T-helper 1 cell (primary cell): ENCODE measurements at places on chromosomes 2 and 18.
A peak's percentile ranks its signal among the peaks of the same experiment; 100 is the strongest.

- DNase-seq = no peak
These were observed 3.0 kb upstream of the CNGA3 start for GRCh38 chr2:98343285-98343684.

GRCh38 chr2:164535280-164536025 lies 85.8 kb downstream of the GRB14 start:
- no peak for DNase-seq

GRCh38 chr18:76996429-76996828 lies 136.2 kb downstream of the MBP start:
- no peak for DNase-seq

DNA sequence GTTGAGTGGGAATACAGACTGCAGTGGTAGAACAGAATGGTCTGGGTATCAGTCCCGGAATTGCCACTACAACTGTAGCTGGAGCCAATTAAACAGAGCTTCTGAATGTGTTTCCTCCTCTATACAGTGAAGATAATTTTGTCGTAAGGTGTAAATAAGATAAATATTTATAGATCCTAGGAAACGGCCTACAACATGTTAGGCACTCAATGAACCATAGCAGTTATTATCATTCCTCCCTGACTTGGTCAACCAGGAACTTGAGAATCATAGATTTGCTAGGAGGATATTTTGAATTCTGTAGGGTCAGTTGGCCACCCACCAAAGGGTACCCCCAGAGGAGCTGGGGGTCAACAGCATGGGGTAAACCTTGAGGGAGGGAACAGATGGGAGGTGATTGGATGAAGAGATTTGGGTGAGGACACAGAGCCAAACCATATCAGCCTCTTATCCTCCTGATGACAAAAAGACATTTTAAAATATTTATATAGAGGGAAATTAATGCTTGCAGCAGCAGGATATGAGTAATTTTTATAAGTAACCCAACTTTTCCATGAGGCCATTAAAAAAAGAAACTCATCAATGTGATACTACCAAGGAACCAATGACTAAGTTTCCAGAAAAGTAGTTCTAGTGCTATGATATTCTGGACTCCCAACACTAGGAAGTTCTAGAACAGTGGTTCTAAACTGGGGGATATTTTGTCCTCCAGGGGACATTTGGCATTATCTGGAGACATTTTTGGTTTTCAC lies 4.0 kb downstream of the DHRS9 start:
- DNase-seq = no peak

DNA sequence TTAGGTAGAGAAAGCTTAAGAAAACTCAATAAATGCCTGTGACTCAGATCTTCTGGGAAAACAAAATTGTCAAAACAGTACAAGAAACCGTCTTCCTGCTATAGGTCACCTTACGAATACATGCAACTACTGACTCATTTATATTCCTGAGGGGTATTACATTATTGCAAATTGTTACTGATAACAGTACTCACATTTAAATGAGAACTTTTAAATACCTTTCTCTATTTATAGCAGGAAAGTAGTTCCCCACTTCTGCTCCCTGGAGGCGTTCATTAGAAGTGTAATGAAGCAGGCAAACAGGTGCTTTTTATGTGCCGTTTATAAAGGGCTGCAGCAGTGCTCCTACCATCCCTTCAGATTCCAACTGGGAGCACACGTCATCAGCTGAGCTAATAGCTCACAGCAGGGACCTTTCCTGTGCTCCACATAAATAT lies 65.1 kb upstream of the RPRM start:
- no peak for DNase-seq

GRCh38 chr2:191983591-191983990 lies 136.7 kb upstream of the CAVIN2 start:
- DNase-seq = no peak

DNA sequence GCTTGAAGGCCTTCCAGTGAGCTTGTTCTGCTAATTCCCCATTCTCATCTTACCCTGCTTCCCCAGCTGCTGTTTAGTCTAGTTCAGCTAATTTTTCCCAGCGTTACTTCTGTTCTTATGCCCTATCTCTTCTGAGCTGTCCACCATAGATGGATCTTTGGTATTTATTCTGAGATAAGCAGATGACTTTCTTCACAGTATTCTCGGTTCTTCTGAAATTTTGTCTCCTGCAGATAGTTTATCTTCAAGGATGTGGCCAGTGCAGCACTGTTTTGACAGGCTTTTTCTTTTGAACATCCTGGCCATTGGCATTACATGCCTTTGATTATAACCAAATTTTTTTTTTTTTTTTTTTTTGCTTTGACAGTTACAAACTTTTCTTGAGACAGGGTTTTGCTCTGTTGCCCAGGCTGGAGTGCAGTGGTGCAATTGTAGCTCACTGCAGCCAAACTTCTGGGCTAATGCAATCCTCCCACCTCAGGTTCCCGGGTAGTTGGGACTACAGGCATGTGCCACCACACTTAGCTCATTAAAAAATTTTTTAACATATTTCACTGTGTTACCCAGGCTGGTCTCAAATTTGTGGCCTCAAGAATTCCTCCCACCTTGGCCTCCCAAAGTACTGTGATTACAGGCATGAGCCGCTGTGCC lies 134.2 kb downstream of the WDSUB1 start:
- no peak for DNase-seq

DNA sequence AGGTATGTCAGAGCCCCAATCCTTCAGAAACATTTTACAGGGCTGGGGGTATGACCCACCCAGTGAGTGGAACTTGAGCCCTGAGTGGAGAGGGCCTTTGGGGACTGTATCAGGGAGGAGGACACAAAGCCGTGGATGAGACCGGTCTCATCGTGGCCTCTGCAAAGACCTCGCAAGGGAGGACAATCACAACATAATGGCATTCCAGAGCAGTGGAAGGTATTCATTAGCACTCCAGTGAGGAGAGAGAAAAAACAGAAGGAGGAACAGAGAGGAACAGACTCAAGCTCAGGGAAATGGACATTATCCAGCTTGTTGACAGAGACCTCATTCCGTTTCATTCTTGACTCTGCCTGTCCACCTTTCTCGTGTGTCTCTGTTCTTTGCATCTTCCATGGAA lies 38.8 kb upstream of the CTAGE1 start:
- DNase-seq = no peak

- no peak for DNase-seq
These were observed 33.7 kb downstream of the SOX11 start for GRCh38 chr2:5725794-5726463.

- no peak for DNase-seq
These were observed 88.7 kb upstream of the ATL2 start for GRCh38 chr2:38465789-38466127.

DNA sequence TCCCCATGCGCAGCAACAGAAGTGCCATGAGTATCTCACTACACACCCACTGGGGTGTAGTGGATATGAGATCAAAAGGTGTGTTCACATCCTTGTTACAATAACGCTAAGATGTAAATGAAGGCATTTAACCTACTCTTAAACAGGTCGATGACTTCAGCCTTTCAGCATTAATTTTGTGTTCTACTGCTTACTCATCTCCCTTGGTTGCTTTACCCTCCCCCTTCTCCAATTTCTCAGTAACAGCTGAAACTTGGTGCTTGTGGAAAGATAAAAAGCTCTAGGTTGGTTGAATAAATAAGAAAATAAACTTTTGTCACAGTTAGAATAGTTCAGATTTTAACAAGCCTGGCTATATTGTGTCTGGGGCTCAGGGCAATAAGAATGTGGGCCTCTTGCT lies 147.5 kb upstream of the SESTD1 start:
- no peak for DNase-seq

- DNase-seq = peak; percentile 64
These were observed 5.7 kb upstream of the TET3 start for GRCh38 chr2:73979021-73979420.

DNA sequence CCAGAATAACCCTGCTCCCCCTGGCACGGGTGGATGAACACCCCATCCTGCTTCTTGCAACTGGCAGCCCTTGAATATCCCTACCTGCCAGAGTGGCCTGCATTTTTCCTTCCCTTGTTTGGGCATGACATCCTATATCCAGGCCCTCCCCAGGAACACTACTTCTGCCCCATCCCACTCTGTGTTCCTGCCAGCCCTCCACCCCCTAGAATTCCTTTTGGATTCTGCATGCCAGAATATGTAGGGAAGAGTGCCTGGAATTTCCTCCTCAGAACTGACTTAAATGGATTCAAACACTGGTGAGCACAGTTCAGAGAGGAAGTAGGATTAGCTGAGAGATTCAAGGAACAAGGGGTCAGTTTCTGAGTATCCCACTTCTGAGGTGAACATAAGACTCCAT lies 123.5 kb upstream of the PELI1 start:
- no peak for DNase-seq

GRCh38 chr2:128624956-128625355 lies 306.3 kb upstream of the HS6ST1 start:
- DNase-seq = no peak

- DNase-seq = no peak
These were observed 190.4 kb upstream of the SOX11 start for GRCh38 chr2:5501807-5502206.

- DNase-seq = no peak
These were observed 211.0 kb downstream of the KCNE4 start for GRCh38 chr2:223262946-223263345.

DNA sequence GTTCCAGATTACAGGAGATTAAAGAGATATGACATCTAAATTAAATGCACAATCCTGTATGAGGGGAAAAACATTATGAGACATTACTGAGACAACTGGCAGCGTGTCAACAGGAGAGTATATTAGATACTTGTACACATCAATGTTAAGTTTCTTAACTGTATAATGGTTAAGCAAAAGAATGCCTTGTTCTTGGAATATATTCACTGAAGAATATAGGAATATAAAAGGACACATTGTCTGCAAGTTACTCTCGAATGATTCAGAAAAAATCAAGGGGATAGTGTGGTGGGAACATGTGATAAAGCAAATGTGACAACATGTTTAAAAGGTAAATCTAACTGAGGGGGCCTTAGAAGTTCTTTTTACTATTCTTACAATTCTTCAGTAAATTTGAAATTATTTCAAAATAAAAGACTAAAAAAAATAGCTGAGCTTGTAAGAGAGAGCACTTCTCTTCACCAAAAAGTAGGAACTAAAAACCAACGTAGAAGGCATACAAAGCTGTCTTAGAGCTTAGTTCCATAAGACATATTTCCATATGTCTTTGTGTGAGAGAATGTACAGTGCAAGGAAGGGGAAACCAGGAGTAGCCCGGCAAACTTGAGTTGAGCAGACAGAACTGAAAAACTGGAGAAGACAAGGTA lies 7.5 kb downstream of the WDPCP start:
- DNase-seq = no peak

DNA sequence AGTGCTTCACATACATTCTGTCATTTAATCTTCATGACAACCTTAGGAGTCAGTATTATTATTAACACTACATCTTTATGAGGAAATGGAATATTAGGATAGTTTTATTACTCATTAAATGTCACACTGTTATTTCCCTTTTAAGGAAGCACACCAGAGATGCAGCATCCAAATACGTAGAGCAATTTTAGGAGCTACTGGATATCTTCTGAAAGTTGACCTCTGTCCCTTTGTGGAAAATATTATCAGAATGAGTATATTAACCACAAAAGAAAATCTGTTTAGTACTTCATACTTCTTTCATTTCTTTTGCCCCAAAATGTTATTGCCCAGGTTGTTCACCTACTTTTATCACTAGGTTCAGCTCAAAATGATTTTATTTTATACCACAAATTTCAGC lies 72.9 kb upstream of the APCDD1 start:
- no peak for DNase-seq

DNA sequence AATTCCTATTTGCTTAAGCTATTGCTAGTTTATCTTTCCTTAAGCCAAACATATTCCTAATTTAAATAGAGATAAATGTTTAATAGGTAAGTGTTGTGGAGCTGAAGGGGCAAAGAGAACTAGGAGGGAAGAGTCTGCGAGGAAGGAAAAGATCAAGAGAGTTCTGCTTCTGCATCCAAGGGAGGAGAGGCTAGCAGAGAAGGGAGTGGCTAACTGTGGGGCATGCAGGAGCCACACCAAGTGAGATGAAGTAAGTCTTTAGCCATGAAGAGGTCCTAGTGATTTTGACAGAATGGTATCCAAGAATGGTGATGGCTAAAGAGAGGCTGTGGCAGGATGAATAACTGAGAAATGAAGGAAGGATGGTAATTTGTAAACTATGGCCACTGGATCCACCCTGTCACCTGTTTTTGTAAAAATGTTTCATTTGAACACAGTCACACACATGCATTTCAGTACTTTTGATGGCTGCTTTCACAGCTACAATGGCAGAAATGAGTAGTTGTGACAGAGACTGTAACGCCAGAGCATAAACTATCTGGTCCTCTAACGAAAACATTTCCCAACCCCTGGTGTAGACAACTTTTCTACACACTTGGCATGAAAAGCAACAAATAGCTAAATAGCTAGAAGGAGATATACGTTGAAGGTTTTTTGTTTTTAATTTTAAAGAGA lies 15.6 kb downstream of the TPGS2 start:
- DNase-seq = no peak

DNA sequence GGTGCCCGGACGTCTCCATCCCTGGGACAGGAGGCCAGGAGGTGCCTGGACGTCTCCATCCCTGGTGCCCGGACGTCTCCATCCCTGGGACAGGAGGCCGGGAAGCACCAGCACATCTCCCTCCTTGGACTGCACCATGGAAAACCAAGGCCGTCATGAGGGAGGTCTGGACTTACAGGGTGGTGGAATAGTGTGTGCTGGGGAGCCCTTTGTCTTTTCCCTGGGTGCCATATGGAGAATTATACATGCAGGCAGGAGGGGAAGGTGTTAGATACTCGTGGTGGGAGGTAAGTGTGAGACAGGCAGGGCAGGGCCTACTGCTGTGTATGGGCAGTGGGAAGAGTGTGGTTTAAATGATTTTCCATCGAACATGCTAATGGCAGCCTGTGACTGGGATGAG lies 52.9 kb downstream of the RTP5 start:
- DNase-seq = no peak

- DNase-seq = no peak
These were observed 18.4 kb upstream of the NFATC1 start for GRCh38 chr18:79377187-79377891.

DNA sequence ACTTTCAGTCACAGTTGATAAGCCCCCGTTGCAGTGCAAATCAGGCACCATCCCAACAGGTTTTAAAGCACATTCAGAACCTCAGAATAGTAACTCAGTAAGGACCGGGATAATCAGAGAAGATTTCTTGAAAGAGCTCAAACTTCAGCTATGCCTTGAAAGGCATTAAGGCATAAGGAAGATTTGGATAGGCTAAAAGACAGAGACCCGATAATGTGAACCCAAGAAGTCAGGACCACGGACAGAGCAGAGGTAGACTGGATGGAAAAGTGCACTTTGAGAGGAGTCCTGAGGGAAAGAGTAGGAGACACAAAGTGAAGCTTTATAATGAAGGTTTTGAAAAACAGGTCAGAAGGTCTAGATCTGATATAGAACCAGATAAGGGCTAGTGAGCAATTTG lies 36.9 kb upstream of the KLF7 start:
- no peak for DNase-seq

- DNase-seq = no peak
These were observed 401.3 kb upstream of the PIK3C3 start for GRCh38 chr18:41553716-41554115.

- no peak for DNase-seq
These were observed 14.4 kb upstream of the GPR17 start for GRCh38 chr2:127631541-127631996.
